ENCODE measurements at places on chromosomes 6 and 20.

- no peak for DNase-seq
Observed at GRCh38 chr6:17703256-17703694, 3.5 kb downstream of the NUP153 start.

DNA sequence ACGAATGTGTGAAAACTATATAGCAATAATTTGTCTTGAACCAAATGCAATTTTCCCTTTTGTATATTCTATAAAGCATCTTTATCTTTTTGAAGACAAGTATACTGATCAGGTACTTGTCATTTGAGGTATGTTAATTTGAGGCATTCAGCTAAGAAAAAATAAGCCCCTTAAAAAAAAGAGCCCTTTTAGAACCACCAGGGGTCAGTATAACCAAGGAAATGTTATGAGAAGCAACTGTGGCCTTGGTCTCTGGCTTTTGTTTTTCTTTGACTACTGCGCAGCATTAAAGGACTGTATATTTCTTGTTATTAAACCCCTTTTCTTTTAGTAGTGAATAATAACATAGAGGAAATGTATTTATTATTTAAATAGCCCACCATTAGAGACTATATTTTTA is 43.1 kb downstream of the CD109 start:
- no peak for DNase-seq

- DNase-seq = no peak
Observed at GRCh38 chr20:663315-664090, 10.5 kb upstream of the SRXN1 start.

GRCh38 chr20:10090588-10091166 is 55.9 kb downstream of the ANKEF1 start:
- DNase-seq = no peak

DNA sequence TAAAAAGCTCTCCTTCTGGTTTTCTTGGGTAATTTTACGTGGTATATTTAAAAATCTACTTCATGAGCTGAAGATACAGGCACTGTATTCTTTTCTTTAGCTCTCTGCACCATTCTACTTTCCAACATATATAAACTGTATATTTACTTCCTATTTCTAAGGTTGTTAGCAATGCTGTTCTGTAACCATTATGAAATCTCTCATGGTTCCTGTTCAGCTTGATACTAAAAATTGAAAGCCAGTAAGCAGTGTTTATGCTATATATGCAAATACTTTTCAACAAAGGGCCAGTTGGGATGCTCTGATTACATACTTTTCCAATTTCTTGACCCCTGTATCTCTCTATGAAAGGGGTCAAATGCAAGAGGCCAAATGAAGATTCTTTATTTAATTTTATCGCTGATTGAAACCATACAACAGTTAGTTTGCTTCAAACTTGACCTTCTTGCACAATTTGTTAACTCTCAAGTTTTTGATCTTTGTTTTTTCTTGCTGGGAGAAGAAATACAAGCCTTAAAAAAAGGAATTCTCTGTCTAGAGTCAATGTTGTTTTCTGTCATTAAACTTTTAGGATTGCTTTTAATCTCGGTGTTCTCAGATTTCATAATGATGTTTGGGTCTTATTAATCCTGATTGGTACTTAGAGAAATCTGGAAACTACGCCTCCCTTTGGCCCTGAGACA is 223.2 kb downstream of the PRL start:
- no peak for DNase-seq

GRCh38 chr6:153503810-153504209 is 372.7 kb upstream of the RGS17 start:
- DNase-seq = no peak

DNA sequence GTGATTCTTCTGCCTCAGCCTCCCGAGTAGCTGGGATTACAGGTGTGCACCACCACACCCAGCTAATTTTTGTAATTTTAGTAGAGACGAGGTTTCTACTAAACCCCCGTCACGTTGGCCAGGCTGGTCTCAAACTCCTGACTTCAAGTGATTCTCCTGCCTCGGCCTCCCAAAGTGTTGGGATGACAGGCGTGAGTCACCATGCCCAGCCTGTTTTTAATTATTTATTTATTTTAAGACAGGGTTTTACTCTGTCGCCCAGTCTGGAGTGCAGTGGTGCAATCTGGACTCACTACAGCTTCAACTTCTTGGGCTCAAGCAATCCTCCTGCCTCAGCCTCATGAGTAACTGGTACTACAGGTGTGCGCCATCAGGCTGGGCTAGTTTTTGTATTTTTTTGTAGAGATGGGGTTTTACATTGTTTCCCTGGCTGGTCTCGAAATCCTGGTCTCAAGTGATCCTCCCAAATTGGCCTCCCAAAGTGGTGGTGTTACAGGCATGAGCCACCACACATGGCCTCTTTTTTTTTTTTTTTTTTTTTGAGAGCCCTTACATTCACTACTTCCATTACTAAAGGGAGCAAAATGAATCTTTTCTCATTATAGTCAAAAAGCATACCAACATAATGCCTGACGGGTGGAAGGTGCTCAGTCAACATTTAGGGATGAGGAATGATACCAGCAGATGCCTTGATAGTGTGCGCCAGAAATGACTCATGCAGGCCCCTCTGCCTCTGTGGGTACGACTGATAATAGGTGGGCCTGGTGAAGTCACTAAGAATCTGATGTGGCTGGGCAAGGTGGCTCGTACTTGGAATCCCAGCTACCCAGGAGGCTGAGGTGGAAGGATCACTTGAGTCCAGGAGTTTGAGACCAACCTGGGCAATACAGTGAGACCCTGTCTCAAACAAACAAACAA is 17.8 kb upstream of the RALGAPB start:
- no peak for DNase-seq

GRCh38 chr20:57897156-57897874 is 187.5 kb upstream of the PMEPA1 start:
- DNase-seq = no peak

DNA sequence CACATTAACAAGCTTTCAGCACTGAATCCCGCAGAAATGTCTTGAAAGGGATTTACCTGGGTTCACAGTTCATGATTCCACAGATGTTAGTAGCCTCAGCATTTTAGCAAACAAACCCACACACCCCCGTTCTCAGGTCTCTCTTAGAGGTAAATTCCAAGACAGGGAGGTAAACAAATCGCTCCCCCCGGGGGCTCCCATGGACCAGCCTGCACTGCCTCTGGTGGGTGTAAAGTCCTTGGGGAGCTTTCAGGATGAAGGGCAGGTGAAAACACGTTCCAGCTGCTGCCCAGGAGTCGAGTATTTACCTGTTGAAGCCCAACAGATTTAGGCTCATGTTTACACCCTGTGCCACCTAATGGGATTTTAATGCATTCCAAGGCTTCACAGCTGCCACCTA is 187.0 kb upstream of the FOXQ1 start:
- no peak for DNase-seq

DNA sequence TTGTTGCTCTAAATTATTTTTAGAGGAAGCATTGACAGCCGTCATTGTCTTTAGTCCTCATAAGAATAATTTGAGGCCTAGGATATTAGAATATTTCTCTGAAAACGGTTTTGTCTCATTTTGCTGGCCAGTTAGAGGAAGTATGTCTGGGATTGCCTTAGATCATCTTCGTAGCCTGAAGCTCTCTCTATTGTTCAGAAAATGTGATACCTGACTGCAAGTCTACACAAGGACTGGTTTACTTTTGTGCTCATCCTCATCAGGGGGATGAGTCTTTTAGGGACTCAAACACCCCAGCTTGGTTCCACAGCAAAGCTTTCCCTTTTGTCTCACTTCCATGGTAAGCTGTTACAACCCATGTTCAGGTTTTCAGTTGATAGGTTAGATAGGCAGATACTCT is 141.8 kb downstream of the FARS2 start:
- no peak for DNase-seq

DNA sequence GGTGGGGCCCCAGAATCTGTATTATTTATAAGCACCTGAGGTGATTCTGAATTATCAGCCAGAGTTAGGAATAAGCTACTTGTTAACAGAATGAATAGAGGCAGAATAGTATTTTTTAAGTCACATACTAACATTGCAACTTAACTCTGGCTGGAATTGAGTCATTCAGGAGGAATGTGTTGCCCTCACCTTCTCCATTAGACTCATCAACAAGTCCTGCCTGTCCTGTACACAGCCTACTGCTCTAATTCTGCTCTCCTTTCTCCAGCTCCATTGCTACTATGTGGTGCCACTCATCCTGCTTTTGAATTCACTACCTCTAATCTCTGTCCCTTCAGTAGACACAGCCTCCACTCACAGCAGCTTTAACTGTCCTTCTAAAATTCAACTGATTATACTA is 669.4 kb downstream of the DHX35 start:
- DNase-seq = no peak

DNA sequence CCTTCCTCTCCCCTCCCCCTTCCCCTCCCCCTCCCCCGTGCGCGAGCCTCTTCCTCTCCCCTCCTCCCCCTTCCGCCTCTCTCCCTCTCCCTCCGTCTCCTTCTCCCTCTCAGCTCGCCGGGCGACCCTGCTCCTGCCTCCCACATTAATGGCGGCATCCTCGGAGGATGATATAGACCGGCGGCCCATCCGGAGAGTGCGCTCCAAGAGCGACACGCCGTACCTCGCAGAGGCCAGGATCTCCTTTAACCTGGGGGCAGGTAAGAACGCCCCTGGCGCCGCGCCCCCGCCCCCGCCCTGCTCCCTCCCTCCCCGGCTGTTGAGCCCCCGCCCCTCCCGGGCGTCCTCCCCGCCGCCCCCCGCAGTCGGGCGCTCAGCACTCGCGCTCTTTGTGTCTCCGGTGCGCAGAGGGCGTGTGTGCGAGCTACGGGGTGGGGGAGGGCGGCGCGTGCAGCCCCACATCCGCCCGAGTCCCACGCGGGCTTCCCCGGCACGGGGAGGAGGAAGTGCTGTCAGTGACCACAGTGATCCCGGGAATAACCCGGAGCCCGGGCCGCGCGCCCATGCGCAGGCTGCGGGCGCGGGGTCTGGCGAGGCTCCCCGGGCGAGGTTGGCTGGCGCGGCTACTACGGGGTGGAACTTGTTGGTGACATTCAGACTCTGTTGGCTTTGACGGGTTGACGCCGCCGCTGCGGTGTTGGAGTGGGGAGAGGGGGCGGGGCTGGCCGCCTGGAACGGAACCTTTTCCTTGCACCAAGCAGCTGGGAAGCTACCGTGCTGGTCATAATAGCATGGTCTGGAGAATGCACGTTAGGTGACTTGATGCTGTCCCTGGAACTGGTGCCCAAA is 33.2 kb downstream of the PHACTR1 start:
- DNase-seq = no peak

GRCh38 chr20:64199395-64199794 is 35.1 kb downstream of the MYT1 start:
- DNase-seq = no peak

DNA sequence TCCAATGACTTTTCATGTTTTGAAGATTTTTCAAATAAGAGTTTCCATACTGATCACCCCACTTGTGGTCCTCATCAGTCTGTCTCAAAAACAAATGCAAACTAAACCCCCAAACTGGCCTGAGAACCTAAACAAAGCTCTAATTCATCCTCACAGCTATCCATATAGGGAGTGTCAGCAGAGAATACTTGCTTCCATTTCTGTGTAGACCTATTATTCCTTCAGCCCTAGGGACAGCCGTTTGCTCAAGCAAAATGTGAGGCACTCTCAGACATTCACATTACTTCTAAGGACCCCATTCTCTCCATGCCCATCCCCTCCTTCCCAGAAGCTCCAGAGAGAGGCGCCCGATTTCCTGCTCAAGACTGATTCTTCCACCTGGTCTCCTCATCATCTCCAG is 24.6 kb downstream of the DNAAF9 start:
- DNase-seq = no peak

DNA sequence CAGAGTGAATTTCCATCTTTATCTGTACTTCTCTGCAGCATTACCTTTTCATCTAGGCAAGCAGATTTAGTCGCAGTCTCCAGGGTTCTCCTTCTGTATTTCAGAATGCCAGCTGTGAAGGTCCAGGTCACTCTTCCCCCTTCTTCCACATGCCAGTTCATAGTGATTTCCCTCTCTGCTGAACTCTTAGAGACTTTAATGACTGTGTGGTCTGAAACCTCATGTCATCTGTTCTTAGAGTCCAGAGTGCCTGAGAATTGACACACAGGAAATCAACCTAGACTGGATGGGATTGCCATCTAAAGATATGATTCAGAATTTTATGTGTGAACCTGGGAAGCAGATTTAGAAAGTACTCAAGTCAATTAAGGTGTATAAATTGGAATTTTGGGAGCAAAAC is 248.1 kb downstream of the TPBG start:
- DNase-seq = no peak

DNA sequence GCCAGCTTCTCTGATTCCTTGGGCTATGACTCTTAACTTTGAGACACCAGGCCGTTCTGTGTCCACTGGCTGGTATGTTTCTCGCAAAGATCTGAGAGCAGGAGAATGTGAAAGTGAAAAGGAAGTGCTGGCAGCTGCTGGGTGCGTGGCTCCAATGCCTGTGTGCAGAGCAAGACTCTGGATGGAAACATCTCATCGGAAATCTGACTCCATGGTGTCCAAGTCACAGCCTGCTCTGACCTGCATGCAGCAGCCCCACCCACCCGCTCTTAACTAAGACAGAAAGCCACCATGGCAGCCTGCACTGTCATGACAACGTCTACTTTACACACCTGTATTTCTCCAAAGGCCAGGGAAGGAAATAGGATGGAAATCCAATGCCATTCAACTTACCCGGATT is 66.3 kb upstream of the MPC1 start:
- no peak for DNase-seq

DNA sequence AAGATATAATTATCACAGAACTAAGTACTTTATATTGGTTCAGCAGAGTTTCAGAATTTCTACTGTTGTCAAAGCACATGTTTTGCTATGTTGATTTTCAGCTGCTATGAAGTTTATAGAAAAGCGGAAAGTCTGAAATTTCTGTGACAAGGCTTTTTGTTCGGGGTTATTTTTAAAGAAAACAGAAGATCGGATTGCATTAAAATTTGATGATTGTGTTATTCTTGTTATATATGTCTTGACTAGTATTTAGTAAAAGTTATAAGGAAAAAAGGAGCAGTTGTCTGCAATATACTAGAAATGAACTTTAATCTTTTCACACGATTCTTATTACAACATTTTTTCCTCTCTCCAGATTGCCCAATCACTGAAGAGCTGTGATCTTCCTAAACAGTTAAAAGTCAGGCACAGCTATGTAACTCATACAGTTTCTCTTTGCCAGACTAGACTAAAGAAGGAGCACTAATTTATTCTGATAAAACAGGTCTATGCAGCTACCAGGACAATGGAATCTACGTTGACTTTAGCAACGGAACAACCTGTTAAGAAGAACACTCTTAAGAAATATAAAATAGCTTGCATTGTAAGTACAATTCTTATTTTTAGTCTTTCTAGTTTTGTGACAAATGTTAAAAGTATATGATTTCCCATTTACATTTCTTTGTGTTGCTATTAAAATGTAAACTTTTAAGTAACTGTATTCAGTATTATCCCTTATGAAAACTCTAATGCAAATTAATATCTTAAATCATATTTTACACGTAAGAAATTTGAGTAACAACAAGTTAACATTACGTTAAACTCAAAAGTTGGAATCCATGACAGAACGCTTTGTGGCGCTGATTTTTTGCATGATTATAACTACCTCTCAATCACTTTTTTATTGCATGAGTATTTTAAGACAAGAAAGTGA is at the start of gene ENPP3:
TSS of gene ENPP3 (plus strand) at position 423 of the 913 bp plus-strand sequence. CDS start at position 506, 83 bp downstream.
- no peak for DNase-seq

DNA sequence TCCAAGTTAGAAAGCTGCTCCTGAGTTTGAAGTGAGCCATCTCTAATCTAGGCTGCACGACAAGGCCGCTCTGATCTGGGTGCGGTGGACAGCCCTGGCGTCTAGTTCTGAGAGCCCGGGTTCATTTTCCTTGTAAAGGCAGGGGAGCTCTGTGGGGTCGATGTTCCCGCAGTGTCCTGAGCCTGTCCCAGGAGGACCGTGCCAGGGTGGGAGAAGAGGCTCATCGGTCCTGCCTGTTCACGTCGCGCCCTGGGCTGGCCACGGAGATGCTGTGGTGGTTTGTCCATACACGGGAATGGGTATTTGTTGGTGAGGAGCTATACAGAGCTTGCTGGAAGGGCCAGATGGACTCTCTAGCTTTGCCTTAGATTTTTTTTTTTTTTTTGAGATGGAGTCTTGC is 27.0 kb downstream of the PSMG4 start:
- no peak for DNase-seq

Measured in activated T-cell treated with anti-CD3 and anti-CD28 coated beads for 24 hours (primary cell).